ENCODE measurements at places on chromosomes 4 and X.

DNA sequence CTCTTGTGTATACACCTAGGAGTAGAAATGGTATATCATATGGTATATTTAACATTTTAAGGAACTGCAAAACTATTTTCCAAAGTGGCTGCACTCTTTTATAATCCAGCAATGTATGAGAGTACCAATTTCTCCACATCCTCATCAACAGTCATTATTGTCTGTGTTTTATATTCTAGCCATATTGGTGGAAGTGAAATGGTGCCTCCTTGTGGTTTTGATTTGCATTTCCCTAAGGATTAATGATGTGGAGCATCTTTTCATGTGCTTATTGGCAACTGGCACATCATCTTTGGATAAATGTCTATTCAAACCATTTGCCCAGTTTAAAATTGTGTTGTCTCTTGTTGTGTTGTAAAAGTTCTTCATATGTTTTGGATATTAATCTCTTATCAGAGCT lies 9.6 kb downstream of the BMP15 start:
- no peak for DNase-seq

- peak; percentile 64 for DNase-seq
Observed at GRCh38 chrX:276581-277201, 4.5 kb upstream of the PLCXD1 start.

- no peak for DNase-seq
Observed at GRCh38 chrX:36035550-36035949, 116.0 kb downstream of the CFAP47 start.

DNA sequence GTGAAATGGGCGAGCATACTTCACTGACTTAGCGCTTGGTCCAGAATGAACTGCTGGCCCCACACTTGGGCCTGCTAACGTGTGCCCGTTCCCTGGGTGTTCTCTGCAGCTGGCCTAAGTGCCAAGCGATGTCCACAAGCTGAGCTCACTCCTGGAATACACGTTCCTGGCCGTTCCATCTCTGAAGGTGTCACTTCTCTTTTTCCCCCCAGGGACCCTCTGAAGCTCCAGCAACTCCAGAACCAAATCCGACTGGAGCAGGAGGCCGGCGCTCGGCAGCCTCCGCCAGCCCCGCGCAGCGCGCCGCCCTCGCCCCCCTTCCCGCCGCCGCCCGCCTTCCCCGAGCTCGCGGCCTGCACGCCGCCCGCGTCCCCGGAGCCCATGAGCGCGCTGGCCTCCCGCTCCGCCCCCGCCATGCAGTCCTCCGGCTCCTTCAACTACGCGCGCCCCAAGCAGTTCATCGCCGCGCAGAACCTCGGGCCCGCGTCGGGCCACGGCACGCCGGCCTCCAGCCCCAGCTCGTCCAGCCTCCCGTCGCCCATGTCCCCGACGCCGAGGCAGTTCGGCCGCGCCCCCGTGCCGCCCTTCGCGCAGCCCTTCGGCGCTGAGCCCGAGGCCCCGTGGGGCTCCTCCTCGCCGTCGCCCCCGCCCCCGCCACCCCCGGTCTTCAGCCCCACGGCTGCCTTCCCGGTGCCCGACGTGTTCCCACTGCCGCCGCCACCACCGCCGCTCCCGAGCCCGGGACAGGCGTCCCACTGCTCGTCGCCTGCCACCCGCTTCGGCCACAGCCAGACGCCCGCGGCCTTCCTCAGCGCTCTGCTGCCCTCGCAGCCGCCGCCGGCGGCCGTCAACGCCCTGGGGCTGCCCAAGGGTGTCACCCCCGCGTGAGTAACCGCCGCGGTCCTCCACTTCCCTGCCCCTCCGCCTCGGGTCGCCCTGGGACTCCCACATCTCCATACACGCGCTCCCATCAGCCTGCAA lies 132.3 kb downstream of the CBR4 start:
- DNase-seq: peak; percentile 49
